Chondrocyte (in vitro differentiated cells): ENCODE measurements at places on chromosomes 1 and 21.
A peak's percentile ranks its signal among the peaks of the same experiment; 100 is the strongest.

GRCh38 chr1:201304126-201304525 lies 20.8 kb downstream of the PKP1 start:
- no peak for DNase-seq

GRCh38 chr1:47941609-47942239 lies 55.5 kb downstream of the TRABD2B start:
- DNase-seq, result no peak

GRCh38 chr21:27636656-27637055 lies 669.8 kb upstream of the ADAMTS5 start:
- DNase-seq, result no peak

GRCh38 chr1:91066538-91066937 lies 44.7 kb upstream of the ZNF644 start:
- no peak for DNase-seq

- no peak for DNase-seq
Observed at GRCh38 chr1:169708647-169709046, 2.8 kb downstream of the SELL start.

GRCh38 chr1:41416552-41417334 lies 55.5 kb downstream of the FOXO6 start:
- no peak for DNase-seq

- DNase-seq, result no peak
Observed at GRCh38 chr1:95407131-95407885, 173.3 kb downstream of the RWDD3 start.

GRCh38 chr1:66624412-66625060 lies 90.6 kb downstream of the SGIP1 start:
- DNase-seq, result no peak

DNA sequence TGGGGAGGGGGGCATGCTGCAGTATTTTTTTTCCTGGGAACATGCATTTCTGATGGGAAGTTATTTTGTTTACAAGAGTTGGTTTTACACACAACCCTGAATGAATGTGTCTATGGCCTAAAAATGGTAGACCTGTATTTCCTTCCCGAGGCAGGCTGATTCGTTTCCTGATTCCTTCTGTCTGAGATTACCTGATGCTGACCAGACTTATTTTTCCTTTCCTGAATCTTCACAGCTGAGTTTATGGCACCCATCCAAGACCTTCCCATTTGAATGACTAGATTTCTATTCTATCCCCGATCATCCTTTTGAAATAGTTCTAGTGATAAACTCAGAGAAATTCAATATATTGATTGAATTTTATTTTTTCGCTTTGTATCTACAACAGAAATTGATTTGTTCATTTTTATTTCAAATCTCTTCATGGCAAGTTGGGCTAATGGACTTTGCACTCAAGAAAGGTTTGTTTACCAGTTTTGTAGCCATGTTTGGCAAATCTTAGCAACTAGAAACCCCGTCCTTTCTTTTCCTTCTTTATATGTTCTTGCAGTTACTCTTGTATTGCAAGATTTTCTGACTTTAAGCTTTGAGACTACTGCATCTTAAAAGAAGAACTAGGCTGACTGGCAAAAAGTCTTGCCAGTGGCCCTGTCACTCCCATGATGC lies 15.9 kb upstream of the PLEKHM2 start:
- DNase-seq, result no peak

- DNase-seq, result no peak
Observed at GRCh38 chr1:74504125-74504932, 8.1 kb downstream of the LRRC53 start.

DNA sequence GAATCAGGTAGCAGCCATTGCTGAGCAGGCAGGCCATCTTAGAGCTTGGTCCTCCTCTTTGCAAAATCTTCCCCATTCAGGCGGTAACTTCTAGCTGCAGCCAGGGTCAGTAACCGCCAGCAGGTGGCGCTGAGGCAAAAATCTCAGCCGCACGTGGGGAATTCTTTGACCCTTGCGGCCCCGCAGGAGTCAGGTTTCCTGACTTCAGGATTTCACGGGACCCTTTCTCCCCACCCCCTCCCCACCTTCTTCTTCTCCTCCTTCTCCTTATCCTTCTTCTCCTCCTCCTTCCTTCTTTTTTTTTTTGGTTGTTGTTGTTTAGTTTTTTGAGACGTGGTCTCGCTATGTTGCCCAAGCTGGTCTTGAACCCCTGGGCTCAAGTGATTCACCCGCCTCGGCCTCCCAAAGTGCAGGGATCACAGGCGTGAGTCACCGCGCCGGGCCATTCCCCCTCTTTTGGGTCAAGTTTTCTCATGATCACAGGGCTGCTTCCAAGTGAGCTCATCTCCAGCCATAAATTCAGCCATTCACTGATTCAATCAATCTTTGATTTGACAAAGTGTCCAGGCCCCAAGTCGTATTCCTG lies 33.4 kb upstream of the TENT5B start:
- DNase-seq, result no peak

DNA sequence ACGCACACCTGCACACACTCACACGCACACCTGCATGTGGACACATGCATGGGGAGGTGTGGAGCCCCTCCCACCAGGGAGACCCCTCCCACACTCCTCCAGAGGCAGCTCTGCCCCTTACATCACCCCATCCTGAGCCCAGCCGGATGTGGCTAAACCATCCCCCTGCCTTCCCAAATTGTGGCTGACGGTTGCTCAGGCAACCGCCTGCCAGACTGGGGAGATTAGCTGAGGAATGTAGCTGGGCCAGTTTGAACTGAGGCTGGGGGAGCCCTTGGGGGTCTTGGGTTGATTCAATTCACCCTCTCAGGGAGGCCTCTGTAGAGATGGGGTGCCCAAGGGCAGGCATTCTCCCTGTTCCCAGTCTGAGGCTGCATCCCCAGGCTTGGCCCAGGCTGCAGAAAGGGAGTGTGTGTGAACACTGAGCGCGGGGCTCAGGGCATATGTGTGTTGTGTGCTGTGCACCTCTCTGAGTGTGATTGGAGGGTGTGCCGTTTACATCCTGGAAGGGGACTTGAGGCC lies 12.9 kb downstream of the PTPRU start:
- DNase-seq, result peak; percentile 68

DNA sequence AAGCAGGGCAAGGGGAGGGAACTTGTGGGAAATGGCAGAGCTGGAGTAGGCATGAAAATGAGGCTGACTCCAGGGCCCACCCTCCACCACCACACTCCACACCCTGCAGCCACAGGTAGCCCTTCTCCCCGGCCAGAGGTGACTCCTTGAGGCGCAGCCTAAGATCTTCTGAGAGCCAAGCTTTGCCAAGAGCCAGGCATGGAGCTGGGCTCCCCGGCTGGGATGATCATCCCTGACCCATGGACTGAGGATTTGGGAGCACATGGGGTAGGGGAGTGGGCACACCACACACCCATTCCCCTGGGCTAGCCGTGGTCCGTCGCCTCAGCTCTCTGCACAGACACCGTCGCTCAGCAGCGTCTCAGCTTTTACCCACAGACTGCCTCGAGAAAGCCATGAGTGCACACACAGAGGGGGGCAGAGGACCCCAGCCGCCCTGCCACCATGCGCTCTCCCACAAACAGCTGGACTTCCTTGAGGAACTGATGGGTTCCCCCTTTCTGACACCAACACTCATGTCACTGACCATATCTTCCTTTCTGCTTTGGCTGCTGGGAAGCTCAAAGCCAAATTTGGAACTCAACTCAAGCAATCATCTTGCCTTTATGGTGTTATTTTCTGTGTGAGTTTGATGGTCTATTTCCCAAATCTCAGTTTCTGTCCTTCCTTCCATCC lies 123.6 kb upstream of the RUNX3 start:
- DNase-seq, result peak; percentile 55

DNA sequence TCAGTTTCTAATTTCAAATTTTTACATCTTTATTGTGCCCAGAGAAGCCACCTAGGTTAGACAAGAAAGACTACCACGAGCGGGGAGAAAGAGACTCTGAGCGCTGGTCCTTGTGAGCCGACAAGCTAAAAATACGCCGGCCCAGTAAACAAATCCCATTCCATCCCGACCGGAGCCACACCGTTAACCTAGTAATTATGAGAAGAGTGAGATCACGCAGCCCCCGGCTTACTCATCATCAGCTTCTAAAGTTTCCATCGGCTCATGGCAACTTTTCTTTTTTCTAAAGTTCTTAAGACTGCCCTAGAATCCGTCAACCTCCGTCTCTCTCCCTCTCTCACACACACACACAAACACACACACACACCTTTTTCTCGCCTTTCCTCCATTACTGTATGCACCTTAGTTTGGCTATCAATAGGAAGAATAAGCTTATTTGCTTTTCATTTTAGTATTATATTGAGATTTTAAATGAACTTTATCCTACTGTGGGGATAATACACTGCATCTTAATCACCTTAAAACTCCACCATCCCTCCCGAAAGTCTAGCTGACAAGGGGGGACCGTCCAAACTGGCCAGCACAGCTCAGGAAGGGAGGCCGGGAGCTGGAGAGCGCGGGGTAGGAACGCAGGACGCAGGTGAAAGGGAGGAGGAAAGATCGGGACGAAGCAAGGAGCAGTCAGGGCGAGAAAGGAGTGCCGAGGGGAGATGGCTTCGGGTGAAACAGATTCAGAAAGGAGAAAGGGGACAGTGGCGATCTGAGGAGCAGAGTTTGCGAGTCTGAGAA lies 728 bp downstream of the OTUD7B start:
- DNase-seq, result no peak

DNA sequence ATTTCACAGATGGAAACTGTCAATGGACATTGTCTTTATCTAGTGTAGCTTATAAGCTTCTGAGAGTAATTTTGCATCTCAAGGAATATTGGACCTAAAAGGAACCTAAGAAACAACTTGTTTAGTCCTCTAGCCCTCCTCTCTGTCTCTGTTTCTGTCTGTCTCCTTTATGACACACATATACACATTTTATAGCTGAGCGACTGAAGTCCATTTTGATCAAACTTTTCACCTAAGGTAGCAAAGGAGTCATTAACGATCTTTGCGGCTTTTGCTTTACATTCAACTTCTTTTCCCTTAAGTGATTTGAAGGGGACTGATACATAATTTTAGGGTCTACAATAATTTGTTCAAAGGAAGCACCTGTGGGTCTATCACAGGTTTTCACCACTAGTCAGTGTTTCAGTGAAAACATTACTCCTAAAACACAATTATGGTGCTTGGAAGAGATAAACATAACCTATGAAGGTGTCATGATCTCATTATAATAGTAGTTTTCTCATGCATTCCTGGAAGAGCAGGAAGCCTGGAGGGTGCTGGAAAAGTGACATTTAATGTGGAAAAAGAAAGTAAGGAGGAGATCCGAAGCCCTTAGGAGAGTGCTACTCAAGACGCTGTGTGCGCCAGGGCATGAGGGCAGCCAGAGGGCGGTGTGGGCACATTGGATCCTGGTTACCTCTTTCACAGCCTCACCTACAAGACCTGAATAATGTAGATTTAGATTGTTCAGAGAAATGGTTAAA lies 248.6 kb downstream of the DNM3 start:
- no peak for DNase-seq

DNA sequence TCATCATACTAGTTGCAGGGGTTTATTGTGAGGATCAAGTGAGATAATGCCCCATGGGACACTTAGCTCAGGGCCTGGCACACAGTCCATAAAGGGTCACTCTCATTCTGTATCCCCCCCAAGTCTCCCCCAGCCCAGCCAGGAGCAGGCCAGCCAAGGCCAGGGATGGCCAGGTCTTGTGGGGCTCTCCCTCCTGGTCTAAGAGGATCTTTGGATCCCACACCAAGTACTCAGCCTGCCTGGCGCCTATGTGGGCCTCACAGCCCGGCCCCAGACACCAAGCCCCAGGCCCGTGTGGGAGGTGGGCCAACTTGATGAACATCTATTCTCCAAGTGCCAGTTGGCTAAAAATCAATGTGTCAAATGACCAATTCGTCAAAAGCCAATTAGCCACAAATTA lies 117.8 kb downstream of the GLIS1 start:
- peak; percentile 50 for DNase-seq

GRCh38 chr1:37410105-37410504 lies 64.3 kb upstream of the ZC3H12A start:
- peak; percentile 18 for DNase-seq

- no peak for DNase-seq
Observed at GRCh38 chr1:224767031-224767430, 150.9 kb downstream of the CNIH3 start.

DNA sequence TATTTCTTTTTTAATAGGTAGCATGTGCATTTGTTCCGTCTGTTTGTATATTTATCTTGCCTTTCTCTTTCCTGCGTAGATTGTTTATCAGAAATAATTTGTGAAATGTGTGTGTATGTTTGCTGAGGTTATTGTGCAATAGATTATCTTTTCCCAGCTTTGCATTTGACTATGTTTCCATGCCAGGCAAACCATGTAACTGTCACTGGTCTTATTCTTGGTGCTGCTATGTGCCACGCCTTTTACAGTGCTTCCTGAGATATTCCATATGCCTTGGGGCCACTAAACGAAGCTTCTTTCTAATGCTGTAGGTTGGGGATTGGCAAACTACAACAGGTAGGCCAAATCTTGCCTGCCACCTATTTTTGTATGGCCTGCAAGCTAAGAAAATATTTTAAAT lies 598.8 kb downstream of the PLPP3 start:
- DNase-seq, result no peak

- DNase-seq, result no peak
Observed at GRCh38 chr1:99728494-99729235, 37.8 kb downstream of the FRRS1 start.

GRCh38 chr21:38178653-38179470 lies 77.9 kb upstream of the KCNJ15 start:
- no peak for DNase-seq

DNA sequence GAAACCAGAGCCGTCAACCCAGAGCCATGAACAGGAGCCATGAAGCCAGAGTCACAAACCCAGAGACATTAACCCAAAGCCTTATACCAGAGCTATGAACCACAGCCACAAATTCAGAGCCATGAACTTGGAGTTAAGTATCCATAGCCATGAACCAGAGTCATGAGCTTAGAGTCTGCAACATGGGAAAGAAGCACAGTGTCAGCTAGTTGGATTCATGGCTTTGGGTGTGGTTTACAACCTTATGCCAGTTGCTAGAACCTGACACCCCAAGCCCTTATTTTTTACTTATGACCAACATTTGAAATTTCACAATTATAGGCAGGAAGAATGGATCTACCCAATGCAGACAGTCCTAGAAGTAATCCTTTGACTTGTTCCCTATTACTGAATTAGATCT lies 128.9 kb upstream of the FAM78B start:
- DNase-seq, result no peak

GRCh38 chr1:109762039-109762585 lies 1.6 kb downstream of the EPS8L3 start:
- peak; percentile 43 for DNase-seq
